ENCODE measurements at places on chromosomes 2 and 18.

- DNase-seq: peak; percentile 85
Measured at GRCh38 chr2:233449081-233449901, 95.0 kb downstream of the DGKD start.

GRCh38 chr18:63508596-63508995 is 31.8 kb downstream of the SERPINB5 start:
- DNase-seq: no peak

DNA sequence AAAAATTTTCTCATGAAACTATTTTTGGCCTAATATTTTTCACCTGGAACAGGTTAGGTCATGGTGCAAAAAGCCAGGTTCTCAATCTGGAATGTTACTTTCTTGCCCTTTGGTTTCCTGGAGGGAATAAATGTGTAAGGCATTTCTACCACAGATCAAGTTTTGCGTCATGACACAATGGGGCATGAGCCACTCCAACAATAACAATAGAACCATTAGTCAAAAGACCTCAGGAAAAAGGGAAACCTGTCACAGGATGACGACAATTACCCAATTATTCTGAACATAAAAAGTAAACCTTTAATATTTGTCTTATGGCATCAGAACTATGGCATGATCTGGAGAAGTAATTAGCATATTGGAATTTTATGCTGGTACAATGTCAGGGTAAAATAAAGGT is 88.2 kb upstream of the HNRNPA3 start:
- DNase-seq: no peak

DNA sequence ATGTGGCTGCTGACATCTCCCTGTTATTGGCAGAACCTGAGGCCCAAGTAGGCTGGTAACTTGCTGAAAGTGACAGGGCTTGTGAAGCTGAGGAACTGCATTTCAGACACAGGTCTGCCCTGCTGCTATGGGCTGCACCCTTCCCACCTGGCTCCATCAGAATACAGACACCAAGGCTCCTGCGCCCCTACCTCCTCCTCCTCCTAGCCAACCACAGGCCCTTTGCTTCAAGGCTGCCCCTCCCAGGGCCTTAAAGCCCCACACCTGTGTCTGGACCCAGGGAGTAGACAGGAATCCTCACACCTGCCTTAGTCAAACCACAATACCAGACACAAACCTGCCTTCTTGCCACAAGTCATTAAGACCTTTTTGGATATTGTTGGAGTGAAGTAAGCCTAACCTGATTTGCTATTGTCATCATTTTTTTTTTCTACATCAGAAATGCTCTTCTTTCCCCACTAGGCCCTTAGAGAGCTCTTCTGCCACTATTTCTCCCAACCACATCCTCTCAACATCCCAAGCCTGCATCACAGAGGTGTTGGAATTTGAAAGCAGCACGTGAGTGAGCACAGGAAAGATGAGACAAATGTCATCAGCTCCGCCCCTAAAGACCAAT is 489.7 kb downstream of the EIPR1 start:
- DNase-seq: no peak
